ENCODE measurements at places on chromosomes 3 and 15. TPM values are rescaled to one million over a fixed set of nuclear protein-coding genes. Genes with fewer than 3 reads are reported as not detected.

MINAR1 gene
- 0.43 TPM for total RNA-seq

FOXB1 gene
- not detected for total RNA-seq

- DNase-seq, result no peak
Observed at GRCh38 chr3:94011233-94011711, 17.1 kb downstream of the STX19 start.

- no peak for DNase-seq
Observed at GRCh38 chr3:60613769-60614303, 637.4 kb downstream of the FHIT start.

GRCh38 chr3:58006661-58007060 is 1.6 kb upstream of the FLNB start:
- no peak for DNase-seq

GRCh38 chr15:40427188-40427587 is 13.6 kb upstream of the BAHD1 start:
- DNase-seq, result no peak

Measured in left colon (tissue), 2 donors.